Mesendoderm (in vitro differentiated cells): ENCODE measurements at places on chromosomes 11 and 22.
A peak's percentile ranks its signal among the peaks of the same experiment; 100 is the strongest.

DNA sequence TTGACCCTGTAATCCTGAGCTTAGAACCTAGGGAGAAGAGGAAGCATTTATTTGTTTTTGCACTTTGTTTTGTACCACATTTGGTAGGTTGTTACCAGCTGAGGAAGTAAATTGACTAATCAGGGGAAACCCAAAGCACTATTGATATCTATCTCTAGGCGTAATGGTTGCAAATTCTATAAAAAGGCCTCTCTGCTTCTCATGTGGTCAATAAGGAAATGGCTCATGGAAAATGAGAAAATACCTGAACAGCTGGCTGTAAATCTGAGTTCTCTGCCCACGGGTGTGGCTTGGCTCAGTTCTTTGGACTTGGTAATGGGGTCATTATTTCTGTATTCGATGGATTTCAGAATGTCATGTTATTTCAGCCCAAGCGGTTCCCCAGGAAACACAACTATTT, 42.4 kb downstream of the BARX2 start:
- no peak for DNase-seq

DNA sequence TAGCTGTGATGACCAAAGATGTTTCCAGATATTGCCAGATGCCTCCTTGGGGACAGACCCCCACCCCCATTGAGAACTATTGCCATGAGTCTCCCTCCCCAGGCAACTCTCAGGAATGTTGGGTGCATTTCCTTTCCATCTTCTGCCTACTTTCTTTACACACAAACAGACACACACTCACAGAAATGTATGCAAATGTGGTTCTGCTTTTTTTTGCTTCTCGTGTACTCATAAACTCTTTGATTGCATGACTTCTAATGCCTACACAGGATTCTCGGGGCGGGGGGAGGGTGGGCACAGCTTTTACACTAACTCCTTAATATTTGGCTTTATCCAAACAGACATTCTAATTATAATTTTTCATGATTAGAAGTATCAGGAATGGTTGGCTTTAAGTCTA, 53.3 kb upstream of the SUSD2 start:
- DNase-seq = no peak

DNA sequence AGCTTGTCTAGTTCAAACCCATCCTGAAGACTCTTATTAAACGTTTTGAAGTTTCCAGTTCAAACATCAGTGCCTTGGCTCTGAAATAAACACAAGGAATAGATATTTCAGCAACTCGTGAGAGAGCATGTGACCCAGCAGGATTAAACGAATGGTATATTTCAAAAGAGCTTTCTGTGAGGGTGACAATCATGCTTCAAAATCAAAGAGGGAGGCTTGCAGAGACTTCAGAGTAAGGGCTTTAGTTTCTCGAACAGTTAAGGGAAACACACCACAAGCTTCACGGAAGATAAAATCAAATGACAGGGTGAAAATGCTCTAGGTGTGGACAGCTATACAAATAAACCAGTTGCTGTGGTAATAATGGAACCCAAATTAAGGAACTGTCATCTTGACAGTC, 1.4 kb downstream of the HPS4 start:
- DNase-seq = no peak

- peak; percentile 21 for DNase-seq
Observed at GRCh38 chr11:110082899-110083298, 10.3 kb upstream of the ZC3H12C start.

- DNase-seq = no peak
Observed at GRCh38 chr11:47359586-47359985, 7.1 kb upstream of the MYBPC3 start.

DNA sequence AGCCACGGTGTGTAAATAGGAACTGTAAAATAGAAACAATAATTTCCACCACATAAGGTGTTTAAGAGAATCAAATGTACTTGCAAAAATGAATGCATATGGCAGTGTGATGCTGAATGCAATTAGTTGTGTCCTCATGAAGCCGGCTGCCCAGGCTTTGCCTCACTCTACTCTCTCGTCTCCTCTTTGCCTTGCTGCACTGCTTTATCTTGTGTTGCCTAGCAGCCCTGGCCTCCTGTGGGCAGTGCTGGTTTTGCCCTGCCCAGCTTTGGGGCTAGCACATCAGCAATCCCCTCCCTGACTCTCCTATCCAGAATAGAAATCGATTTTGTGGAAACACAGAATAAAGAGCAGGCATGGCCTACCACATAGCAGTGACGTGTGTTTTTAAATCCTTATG, 30.0 kb downstream of the LRRC32 start:
- DNase-seq = peak; percentile 57

DNA sequence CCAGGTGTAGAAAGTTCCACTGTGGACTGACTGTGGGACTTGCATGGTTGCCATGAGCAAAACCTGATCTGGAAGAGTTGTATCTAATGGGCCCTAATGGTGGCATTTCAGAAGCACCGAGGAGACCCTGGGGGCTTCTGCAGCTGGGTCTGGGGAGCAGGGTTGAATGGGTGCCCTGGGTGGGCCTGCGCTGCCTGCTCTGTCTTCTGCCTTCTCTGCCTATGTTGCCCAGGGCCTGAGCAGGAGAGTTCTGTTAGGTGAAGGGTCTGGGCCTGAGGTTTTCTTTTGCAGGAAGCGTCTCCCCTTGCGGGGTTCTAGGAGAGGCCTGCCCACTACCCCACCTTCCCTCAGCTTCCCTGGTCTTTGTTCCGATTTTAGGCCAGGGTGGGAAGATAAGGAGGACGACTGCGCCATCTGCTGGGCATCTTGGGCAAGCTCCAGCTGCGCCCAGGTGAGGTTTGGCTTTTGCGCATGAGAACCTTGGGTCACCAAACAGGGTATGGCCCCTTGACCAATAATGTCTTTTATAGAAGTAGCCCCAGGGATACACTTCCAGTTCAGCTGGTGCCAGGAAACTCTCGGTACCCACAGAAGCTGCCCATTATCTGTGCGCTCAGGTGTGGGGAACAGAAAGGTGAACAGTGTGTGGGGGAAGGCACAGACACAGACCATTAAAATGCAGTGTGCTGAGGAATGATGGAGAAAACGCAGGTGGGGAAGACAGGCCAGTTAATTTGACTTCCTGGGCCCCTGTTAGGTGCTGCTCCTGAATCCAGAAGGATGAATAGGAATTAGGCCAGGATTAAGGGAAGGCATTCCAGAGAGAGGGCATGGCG, 23.2 kb downstream of the COMMD9 start:
- peak; percentile 72 for DNase-seq

- DNase-seq = no peak
Observed at GRCh38 chr22:21564411-21564810, 3.1 kb upstream of the UBE2L3 start.

DNA sequence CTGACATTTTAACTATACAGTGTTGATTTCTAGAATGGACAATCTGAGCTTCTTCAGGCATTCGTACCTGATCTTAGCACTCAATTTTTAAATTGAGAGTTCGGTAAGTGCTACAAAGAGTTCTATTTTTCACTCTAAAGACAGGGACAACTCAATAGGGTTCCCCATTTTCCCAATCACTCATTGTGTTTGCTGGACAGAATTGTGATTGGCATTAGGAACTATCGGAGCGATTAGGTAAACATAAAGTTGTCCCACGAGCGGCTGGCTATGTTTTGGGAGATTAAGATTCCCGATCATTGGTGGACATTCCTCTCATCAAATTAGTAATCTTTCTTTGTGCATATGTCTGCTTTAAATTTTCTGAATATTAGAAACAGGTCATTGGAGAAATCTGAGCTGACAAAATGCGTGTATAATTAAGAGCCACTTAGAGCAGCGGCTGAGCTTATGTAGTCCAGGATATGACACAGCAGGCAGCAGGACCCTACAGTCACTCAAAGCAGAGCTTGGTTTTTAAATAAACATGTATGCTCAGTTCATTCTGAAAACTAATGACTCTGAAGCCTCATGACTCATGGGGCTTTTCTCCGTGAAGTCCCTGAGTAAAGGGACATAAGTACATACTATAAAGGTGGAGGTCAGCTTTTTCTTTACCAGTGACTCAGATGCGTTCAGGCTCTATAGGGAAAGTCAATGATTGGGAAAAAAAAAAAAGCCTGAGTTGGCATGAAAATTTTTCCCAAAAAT, 109.4 kb downstream of the GRIA4 start:
- DNase-seq = peak; percentile 3

DNA sequence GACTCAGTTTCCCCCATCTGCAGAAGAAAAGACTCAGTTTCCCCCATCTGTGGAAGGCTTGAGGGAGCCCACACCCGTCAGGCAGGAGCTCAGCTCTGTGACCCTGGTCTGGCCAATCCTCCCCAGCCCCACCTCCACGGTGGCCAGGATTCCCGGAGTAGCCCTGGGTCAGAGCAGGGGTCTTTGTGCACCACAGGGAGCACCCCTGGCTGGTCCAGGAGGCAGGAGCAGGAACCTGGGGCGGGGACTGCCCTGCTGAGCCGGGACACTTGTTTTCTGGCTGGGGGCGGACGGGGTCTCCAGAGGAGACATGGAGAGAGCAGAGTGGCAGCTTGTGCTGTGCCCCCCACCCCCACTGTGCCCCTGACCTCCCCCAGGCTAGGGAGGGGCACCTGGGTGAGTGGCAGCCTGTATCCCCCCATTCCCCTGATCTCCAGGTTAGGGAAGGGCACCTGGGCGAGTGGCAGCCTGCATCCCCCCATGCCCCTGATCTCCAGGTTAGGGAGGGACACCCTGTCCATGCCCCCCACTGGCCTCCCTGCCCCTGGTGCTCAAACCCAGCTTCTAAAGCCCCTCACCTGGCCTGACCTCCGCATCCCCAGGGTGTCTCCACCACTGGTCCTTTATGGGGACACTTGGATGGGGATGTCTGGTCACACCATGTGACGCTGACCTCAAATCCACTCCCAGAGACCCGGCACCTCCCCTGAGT, 18.8 kb downstream of the IL17REL start:
- DNase-seq = no peak

GRCh38 chr11:36743039-36743438, 145.0 kb upstream of the RAG2 start:
- DNase-seq = no peak

- peak; percentile 66 for DNase-seq
Observed at GRCh38 chr22:28560046-28560742, 119.4 kb downstream of the TTC28 start.

DNA sequence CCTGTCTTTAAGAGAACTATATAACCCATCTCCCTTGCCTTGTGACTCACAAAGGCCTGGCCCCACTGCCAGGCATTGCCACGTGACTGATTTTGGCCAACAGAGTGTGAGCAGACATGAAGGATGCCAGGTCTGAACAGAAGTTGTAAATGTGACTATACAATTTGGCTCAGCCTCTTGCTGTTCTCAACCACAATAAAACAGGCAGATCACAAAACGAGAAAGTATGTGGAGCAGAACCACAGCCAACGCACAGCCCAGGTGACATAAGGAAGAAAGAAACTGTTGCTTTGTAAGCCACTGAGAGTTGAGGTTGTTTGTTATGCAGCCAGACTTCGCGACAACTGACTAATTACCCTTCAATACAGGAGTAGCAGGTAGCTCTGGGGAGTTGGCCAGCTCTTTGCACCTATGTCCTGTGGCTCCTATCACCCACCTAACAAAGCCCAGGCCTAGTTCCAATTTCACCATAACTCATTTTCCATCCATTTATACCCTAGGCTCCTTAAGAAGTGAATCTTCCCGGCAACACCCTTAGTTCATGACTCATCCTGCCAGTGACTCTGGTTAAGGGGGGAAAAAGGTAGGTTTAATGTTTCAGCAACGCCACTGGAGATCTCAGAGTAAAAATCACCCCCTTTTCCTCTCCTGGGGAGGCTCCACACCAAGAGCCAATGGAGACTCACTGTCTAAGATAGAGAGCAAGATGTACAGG, 53.7 kb downstream of the GALNT18 start:
- DNase-seq = no peak

GRCh38 chr11:77046060-77046501, 11.9 kb downstream of the B3GNT6 start:
- DNase-seq = peak; percentile 56

GRCh38 chr11:60847281-60847680, 5.4 kb downstream of the CCDC86 start:
- no peak for DNase-seq

DNA sequence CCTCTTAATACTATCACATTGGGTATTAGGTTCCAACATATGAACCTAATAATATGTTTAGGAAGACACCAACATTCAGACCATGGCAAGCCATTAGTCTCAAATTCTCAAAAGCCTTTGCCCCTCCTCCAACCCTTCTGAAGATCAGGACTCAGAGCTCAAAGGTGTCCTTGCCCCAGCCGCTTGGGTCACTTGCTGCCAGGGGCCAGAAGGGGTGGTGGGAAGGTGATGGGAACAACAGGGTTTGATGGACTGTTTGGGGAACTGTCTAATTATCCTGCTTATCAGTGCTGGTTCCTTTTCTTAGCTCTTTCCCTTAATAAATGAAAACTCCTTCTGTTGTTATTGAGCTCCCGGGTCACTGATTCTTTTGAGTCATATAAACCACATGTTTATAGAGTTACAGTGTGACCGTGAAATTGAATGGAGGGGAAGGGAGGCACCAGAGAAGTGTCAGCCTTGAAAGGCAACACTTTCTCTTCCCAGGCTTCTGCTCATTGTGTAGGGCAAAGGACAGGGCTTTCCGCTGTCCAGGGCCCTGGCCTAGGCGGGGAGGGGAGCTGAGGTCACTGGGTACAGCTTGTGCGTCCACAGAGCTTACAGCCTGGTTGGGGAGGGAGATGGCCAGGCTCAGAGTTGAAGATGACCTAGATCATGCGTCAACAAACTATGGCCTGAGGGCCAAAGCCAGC, 105.1 kb downstream of the FBXO7 start:
- no peak for DNase-seq

DNA sequence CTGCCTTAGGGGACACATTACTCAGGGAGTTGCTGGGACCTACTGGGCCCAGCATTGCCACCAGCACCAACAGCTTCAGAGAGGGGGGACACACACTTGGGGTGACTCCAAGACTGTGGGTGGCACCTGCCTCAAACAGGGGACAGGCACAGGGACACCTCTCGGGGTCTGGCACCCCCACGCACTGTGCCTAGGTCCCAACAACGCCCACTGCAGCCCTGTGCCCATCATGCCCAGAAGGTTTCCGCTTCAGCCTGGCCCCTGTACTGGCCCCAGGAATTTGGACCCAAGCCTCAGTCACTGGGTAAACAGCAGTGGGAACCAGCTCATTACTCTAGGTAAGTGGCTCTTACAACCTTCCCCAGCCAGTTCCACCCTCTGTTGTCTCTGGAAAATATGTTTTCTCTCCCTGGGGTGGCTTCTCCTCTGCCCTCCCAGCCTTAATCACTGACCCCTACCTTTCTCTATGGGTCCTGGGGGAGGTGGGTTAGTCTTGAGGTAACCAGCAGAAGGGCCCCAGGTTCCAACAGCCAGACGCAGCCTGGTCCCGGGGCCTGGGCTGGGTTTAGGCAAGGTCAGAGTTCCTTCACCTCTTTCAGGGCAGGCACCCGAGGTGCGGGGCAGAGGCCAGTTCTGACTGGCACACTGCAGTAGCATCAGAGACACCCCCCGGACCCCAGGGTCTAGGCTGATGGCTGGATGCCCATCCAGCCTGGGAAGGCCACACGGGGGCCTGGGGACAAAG, 123.6 kb downstream of the MED15 start:
- DNase-seq = no peak
